Fibroblast of the aortic adventitia (primary cell): ENCODE measurements at places on chromosomes 2 and 18. TPM values are rescaled to one million over a fixed set of nuclear protein-coding genes. Genes with fewer than 3 reads are reported as not detected.

Gene SLC5A7
- total RNA-seq: not detected in 2 replicates

Gene PIEZO2
- 1.6 and 40.2 TPM in 2 replicates for total RNA-seq

Gene IHH
- 0.09 TPM in 1 of 2 replicates, not detected in the other for total RNA-seq

Gene BCL11A
- 0.09 TPM in 1 of 2 replicates, not detected in the other for total RNA-seq

Gene PSMA8
- total RNA-seq: not detected in 2 replicates

Gene CHMP3
- total RNA-seq: 87.5 and 202 TPM in 2 replicates

Gene SLC20A1
- total RNA-seq: 127 and 134 TPM in 2 replicates

Gene IL36A
- 2.0 TPM in 1 of 2 replicates, not detected in the other for total RNA-seq

Gene PROKR1
- not detected in 2 replicates for total RNA-seq

Gene SAG
- total RNA-seq: not detected in 2 replicates

Gene CPLX4
- 0.49 TPM in 1 of 2 replicates, not detected in the other for total RNA-seq

Gene WDR7
- 24.0 and 26.7 TPM in 2 replicates for total RNA-seq

Gene ALPP
- not detected in 2 replicates for total RNA-seq

Gene TSPYL6
- total RNA-seq: 0.25 TPM in 1 of 2 replicates, not detected in the other

Gene MOGAT1
- total RNA-seq: not detected in 2 replicates

Gene ZNF385B
- 4.8 TPM in 1 of 2 replicates, not detected in the other for total RNA-seq

Gene DYNAP
- not detected in 2 replicates for total RNA-seq

Gene MRO
- total RNA-seq: under 0.01 and 6.5 TPM in 2 replicates

Gene ERICH2
- 4.0 TPM in 1 of 2 replicates, not detected in the other for total RNA-seq

Gene C2orf80
- not detected in 2 replicates for total RNA-seq

Gene TLX2
- not detected in 2 replicates for total RNA-seq

Gene DQX1
- 0.27 TPM in 1 of 2 replicates, not detected in the other for total RNA-seq

Gene NT5DC4
- not detected in 2 replicates for total RNA-seq

Gene RAX
- not detected in 2 replicates for total RNA-seq

Gene GPD2
- 59.3 and 89.7 TPM in 2 replicates for total RNA-seq

Gene GREB1
- total RNA-seq: under 0.01 and 1.7 TPM in 2 replicates
